NCI-H446 treated with DMSO at 0.1 percent for 48 hours (cell line): ENCODE measurements at places on chromosomes 5 and 9.
A peak's percentile ranks its signal among the peaks of the same experiment; 100 is the strongest.

DNA sequence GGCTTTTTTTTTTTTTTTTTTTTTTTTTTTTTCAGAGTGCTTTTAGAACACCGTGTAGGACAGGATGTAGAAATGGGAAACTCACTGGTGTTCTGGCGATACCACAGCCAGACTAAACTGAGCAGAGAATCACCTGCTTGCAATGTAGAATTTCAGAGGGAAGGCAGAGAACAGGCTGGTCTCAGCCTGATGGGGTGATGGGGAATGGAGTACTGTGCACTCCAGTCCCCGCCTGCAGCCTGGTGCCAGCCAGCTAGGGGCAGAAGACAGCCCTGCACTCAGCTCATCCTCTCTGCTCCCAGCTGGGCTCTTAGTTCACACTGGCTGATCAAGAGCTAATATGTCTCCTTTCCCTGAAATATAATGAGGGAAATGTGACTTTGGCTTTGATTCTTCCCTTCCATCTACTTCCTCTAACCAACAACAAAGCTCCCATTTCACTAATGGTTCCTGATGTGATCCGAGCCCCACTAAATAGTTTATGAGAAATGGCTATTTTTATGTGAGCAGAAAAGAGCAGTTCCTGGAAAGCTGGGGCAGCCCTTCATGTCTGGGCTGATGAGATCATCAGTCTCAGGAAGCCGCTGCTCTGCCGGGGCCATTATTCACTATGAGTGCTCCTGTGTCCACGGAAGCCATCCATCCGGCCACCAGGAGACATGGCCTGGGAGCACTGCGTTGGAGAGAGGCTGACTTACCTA lies 209.7 kb downstream of the GADD45G start:
- no peak for DNase-seq

GRCh38 chr5:172365948-172366608 lies 82.5 kb upstream of the UBTD2 start:
- no peak for DNase-seq

- DNase-seq: no peak
Observed at GRCh38 chr5:143720689-143721088, 91.3 kb upstream of the HMHB1 start.

- peak; percentile 36 for DNase-seq
Observed at GRCh38 chr5:111680737-111681413, 76.1 kb downstream of the NREP start.

- DNase-seq: no peak
Observed at GRCh38 chr5:145362266-145362665, 472.9 kb downstream of the PRELID2 start.

DNA sequence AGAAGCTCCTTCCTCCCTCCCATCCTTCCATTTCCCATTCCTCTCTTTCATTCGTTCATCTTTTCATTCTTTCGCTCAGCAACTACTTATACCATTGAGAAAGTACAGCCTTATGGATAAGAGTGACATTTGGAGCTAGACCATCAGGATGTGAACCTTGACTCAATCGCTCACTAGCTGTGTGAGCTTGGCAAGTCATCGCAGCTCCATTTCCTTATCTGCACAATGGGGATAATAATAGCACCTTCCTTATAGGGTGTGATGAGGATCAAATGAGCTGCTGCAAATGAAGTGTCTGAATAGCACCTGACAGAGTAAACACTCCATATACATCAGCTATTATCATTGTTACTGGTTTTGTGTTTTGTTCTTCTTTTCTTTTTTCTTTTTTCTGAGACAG lies 28.1 kb upstream of the SYNPO start:
- no peak for DNase-seq

GRCh38 chr5:168877132-168877892 lies 298.1 kb upstream of the PANK3 start:
- no peak for DNase-seq

DNA sequence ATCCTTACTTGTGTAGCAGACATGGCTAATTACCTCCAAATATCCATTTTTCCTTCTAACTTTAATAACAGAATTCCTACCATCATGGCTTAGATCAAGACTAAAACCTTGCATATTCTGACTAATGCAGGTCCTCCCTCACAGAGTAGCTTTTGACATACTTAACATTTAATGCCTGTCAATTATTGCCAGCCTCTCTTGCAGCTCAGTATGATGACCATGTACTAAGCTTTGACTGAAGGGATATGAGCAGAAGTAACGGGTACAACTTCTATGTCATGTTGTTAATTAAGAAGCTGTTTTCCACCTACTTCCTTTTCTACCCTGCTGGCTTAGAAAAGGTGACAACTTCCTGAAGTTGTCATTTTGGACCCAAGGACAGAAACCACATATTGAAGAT lies 533.4 kb downstream of the PSAT1 start:
- no peak for DNase-seq

DNA sequence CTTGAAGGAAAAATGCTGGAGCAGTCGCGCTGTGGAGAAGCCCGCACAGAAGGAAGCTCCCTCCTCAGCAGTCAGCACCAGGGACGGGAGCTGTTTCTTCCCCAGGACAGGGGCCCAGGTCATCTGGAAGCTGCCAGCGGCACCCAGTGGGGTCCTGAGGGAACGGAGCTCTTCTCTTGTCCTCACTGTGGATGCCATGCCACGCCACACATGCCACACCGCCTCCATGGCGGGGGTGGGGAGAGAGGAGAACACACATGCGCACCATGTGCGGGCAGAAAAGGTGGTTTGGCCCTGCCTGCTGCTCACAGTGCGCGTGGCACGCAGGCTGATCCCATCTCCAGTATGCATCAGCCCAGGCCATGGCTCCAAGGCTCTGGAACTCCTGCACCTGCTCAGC lies 41.7 kb upstream of the ZNF354B start:
- no peak for DNase-seq

GRCh38 chr9:105007143-105007542 lies 79.2 kb upstream of the ABCA1 start:
- no peak for DNase-seq

DNA sequence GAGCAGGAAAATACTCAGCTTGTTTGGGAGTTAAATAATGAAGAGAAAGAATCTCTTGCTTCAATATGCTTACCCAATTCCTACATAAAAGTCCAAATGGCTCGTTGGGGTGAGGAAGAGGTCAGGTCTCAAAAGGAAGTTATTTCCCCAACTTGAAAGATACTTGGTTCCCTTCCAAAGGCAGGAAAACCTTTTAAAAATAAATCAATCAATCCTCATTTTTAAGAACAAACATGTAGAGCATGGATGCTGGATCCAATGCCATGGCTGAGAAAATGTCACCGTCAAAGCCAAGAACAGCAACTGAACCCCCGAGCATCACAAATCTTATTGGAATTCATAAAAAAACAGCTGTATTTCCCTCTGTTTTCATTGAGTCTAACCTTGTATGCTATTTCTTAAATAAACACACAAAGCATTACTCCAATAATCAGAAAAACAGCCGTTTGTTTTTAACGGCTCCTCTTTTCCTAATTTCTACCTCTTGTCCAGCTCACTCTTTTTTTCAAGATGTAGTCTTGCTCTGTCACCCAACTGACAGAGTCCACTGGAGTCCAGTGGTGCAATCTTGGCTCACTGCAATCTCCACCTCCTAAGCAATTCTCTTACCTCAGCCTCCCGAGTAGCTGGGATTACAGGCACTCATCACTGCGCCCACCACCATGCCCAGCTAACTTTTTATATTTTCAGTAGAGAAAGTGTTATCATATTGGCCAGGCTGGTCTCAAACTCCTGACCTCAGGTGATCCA lies 140.7 kb downstream of the GNA14 start:
- DNase-seq: no peak
